ENCODE measurements at places on chromosomes 2 and 18.

DNA sequence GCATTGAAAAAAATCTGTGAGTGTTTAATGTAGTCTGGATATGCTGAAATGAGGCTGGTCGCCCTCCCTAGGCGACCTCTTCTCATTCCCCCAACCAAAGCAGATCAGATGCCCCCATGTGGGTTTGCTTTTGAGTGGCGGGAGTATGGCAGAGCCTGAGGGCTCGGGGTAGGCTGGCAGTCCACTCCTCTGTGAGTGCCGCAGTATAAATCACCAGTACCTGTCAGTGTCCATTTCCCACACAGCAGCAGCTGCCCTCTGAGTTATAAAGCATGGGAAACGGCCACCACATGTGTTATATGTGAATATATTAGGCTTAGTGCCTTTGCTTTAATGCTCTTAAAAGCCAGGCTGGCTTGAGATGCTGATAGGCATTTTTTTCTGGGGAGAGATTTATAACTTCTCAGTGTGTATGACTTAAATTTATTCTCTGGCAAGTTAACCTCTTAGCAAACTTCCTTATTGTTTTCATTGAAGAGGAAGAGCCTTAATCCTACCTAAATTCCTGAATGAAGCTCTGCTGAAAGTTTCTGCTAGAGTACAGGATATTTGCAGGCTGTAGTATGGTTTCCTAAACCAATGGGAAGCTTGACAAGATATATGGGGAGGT is 3.8 kb downstream of the DCC start:
- no peak for DNase-seq

DNA sequence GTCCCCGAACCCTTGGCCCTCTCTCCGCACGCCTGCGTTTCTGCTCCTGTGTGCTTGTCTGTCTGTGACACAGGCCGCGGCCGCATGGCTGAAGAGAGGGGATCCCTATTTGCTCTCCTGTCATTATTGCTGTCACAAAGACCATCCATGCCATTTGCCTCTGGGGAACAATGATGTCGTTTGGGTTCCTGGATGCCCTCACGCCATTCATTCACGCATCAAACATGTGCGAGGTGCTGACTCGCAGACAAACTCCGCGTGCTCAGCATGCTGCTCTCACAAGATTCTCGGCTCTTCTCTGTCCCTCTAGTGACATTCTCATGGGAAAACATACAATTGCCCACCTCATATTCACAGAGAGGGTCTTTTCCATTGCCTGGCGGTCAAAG is 67.8 kb downstream of the ASB1 start:
- DNase-seq: no peak

DNA sequence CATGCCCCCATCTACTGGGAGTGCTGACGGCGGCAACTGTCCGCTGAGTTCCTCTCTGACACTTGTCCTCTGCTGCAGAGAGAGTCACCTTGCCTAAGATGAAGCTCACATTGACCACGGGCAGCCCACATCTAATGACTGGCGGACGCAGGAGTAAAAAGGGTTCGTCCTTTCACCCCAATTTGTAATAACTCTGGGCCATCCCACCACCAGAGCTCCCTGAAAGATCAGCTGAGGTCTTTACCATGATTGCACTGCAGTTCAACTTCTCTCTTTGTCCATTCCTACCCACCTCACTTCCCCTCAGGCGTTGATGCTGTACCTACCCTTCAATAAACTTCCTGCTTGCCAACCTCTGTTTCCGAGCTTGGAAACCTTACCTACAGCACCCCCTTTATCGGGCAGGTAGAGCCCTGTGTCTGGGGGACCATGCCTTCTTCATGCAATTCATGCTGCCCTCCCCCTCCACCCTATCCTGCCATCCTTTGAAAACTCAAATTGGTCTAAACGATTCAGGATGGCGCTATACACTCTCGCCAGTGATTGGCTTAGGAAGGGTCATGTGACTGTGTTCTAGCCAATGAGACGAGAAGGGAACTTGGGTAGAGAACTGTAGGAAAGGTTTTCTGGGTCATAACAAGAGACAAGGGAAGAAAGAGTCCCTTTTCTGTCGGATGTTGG is 10.3 kb upstream of the B3GNT2 start:
- no peak for DNase-seq

DNA sequence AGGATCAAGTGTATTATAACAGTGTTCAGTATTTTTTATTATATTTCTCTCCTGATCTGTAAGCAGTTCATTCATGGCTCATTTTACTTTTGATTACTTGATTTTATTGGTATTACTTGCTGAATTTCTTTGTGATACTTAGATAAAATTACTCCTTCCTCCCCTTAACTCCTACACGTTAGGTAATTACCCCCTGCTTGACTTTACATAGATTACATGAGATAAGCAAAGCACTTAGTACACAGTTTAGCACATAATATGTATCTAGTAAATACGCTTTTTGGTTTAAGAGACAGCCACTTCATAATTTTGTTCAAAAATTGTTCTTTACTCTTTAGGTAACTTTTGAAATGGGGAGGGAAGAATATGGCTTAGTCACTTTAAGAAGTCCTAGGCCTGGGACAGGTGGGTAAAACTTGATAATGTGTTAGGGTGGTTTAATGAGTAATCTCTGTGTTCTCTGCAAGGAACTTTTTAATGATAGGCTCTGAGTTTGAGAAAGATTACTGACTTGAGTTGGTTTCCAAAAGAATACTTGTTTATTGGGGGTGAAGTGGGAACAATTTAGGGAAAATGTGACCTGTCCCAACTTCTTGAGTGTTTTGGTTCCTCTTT is 80.9 kb downstream of the NCOA1 start:
- no peak for DNase-seq

DNA sequence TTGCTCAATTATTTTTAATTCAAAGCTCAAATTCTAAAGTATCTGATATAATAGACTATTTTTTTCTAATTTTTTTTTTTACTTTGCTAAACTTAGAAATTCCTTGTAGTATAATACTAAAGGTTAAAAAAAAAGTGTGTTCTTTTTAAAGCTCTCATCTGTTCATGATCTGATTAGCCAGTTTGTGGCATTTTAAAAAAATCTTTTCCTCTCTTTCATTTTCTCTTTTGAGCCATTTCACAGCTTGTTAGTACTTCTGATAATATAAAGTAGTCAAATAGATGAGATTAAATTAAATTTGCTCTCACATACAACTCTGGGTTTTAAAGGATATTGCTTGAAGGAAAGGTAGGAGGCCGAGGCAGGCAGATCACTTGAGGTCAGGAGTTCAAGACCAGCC is 40.7 kb upstream of the NEMP2 start:
- DNase-seq: no peak

DNA sequence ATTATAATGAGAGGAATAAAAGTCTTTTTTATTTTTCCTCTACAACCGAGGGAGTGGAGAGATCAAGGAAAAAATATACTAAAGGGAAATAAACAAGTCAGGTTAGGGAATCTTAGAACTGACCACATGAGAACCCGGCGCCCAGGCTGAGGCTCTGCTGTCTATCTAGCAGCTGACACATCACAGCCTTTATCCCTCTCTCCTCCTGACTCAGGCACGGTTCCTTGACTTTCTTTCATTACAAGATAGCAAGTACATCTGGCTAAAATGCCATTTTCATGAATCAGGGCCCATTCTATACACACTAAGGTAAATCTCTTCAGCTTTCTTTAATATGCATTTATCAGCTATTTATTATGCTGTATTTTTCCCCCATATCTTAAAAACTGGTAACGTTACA is 296.0 kb downstream of the TMX3 start:
- no peak for DNase-seq

GRCh38 chr18:56639104-56639381 is 651 bp upstream of the TXNL1 start:
- no peak for DNase-seq

- DNase-seq: no peak
Measured at GRCh38 chr2:220181165-220181564, 553.7 kb downstream of the SLC4A3 start.

DNA sequence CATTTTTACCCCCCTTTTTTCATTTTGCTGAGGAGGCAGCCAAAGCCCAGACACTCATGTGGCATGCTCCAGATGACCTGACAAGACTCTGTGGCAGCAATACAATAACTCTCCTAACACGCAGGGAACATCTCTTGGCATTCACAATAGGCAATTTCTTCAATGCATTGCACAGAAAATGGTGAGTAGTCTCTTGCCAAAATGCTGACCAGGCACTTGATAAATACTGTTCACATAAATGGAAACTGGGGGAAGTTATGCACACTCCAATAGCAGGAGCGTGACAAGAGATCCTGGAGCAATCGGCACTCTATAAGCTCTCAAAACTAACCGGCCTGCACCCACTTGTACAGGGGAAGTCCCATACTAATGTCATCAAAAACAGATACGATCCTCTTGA is 66.3 kb downstream of the NBAS start:
- no peak for DNase-seq

- no peak for DNase-seq
Measured at GRCh38 chr2:24521975-24522639, 31.1 kb downstream of the NCOA1 start.

DNA sequence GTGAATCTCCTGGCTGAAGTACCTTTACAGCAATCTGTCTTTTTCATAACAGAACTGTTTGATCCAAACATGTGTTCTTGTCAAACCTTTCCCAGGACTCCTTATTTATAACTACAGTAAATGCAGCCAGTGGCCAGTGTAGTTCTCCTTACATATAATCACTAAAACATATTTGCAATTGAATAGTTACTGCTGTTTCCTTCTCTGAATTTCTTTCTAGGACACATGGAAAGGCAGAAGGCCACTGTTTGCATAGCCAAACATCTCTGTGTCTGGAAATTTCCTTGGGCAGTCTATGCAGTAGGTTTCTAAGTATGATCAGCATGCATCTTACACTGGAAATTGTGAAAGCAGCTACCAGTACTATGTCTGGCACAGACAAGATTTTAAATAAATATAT is 57.4 kb upstream of the COL3A1 start:
- DNase-seq: no peak

DNA sequence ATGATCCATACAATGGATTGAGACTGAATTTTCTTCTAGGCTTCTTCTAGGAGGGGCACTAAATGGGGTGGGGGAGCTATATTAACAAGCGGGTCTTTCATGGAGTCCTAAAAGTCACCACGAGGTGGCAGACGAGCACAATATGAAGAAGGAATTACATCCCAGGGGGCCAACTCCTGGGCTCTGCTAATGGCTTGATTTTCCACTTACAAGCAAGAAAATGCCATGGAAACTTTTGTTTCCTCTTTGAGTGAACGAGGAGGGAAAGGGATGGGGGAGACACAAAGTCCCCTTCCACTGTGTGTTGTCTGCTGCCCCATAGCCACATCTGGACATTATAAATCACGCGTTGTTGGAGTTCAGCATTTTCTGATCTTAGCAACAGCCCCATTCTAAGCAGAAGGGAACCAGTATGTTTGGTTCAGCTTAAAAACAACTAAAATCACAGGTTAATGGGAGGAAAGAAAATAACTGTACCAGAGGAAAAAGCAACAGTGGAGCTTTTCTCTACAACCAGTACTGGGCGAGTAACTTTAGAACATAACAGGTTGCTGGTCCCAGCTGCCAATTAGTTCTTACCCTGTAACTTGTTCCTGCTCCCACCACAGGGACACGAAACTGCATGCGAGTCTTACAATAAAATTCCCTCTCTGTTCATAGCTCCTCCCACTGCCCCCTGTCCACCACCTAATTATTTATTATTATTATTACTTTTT is 285.0 kb upstream of the PARD3B start:
- DNase-seq: no peak

GRCh38 chr2:161166538-161167409 is 6.5 kb downstream of the TANK start:
- DNase-seq: no peak

DNA sequence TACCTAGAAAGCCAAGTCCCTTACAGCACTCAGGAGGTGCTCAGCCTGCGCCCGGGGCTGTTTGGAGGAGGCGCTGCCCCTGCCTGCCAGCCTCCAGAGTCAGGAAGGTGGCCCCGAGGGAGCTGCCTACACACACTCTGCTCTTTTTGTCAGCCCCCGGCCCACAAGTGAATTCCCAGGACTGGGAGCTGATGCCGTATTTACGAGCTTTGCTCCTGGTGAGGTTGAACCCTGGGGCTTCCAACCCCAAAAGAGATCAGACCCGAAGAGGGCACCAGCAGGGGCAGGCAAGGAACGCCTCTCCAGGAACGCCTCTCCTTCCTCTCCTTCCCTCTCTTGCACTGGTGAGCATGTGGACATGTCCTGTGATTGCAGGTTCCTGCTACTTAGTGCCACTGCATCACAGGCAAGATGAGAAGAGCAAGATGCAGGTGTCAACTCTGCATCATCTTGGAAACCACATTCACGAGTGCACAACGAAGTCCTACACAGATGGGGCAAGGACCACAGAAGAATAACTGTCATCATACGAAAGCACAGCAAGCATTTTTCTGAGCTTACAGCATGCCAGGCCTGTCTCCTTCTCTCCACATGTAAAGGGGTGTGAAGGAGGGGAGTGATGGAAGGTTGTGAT is 126.7 kb downstream of the NDUFA10 start:
- DNase-seq: no peak

DNA sequence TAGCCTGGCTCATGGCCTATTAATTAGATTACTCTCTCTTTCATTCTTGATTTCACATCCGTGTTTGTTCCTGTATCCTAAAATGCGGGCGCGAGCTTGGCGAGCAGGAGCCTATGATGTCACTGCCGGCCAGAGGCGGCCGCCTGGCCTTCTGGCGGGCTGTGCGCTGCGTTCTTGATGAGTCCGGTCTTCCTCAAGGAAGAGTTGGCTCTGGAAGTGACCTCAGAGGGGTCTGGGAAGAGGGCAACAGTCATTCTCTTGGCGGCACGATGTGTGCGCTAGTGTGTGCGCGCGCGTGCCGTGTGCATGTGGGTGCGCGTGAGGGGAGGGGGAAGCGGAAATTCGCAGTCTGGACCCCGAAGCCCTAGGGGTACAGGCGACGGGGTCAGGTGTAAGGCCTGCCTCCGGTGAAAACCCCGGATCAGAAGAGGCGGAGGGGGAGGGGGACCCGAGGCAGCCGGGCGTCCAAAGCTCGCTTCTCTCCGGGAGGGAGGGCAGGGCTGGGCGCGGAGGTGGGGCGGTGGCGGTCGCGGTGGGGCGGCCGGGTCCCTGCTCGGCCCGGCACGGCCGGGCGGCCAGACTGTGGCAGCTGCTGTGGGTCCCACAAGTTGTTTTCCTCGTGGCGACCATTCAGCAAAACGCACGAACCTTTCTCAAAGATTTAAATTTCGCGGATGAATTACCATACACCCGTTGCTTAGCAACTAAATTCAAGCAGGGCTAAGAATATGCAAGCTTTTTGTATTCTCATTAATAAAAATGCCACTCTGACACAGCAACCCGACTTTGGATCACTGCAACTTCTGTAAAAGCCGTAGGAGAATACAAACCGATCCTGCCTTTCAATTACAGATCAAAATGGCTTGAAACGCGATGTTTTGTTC is 8.4 kb downstream of the POU3F3 start:
- no peak for DNase-seq

GRCh38 chr18:7393080-7393479 is 162.2 kb downstream of the LRRC30 start:
- no peak for DNase-seq

DNA sequence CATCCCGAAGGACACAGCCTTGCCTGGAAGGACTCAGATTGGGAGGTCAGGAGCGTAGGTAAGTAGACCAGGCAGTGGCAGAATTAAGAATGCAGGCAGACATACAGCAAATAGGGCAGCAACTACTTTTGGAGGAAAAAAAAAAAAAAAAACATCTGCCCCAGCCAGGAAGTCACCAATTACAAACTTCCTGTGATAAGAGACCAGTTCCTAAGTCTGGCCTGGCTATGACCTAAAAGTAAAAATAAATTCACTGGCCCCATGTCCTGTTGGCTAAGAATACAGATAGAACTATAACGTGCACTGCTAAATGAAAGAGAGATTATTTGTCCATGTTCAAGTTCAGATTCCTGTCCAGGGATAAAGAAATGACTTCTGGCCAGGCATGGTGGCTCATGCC is 45.2 kb upstream of the NOSTRIN start:
- no peak for DNase-seq

- no peak for DNase-seq
Measured at GRCh38 chr2:187174582-187174981, 273.5 kb downstream of the CALCRL start.

All from activated CD8-positive, alpha-beta memory T cell treated with anti-CD3 and anti-CD28 coated beads for 1 hour (primary cell).